ENCODE measurements at places on chromosomes 5 and 9. TPM values are rescaled to one million over a fixed set of nuclear protein-coding genes. Genes with fewer than 3 reads are reported as not detected.
A peak's percentile ranks its signal among the peaks of the same experiment; 100 is the strongest.

DNA sequence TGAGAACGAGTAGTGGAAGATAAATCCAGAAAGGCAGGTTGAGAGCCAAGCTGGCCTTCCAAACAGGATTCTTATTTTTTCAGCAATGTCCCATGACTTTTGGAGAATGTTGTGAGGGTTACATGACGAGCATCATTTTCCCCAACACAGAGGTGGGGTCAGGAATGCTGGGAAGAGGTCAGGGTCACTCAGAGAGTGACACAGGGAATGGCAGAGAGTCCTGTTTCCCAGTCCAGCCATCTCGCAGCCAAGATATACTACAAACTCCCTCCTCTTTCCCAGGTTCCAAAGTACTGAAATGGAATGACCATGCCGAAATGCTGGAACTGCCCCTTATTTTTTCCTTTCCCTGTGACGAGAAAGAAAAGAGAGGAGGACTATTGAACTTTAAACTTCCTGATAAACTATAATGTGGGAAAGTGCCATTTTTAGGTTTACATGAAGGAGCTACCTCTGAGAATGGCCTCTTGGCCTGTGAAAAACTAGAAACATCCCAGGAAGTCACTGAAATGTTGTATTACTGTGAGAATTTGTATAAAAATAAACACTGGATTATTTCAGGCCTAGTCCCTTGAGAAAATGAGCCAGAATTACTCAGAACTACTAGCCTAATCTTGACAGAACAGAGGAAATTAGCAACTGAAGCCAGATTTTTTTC is 420.4 kb downstream of the CETN3 start:
- peak; percentile 15 for DNase-seq

- no peak for DNase-seq
Observed at GRCh38 chr9:109418827-109419226, 79.3 kb downstream of the PTPN3 start.

FOXD4 gene
- polyA plus RNA-seq, result 0.06 TPM

DNA sequence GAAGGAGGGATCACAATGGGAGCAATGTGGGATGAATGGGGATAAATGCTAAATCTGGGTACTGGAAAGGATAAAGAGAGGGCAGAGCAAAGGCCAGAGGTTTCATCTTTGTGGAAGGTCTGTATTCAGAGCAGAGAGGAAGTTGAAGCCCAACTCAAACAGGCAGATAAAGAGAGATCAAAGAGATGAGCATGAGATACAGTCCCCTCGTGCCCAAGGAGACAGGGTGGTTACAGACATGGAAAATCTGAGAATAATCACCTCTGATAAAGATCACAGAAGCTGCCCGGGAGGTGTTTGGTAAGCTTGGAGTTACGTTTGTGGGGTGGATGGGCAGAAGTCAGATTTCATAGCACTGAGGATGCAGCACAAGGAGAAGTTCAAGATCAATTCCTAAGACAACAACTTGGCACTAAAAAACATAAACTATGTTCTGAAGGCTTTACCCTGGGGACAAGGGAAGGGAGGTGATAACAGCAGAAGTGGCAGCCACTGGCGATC is 459 bp upstream of the ERAP2 start:
- DNase-seq, result no peak

GRCh38 chr5:130580264-130580663 is 584.8 kb downstream of the HINT1 start:
- no peak for DNase-seq

SLC25A2 gene
- polyA plus RNA-seq, result not detected

HEMGN gene
- not detected for polyA plus RNA-seq

DNA sequence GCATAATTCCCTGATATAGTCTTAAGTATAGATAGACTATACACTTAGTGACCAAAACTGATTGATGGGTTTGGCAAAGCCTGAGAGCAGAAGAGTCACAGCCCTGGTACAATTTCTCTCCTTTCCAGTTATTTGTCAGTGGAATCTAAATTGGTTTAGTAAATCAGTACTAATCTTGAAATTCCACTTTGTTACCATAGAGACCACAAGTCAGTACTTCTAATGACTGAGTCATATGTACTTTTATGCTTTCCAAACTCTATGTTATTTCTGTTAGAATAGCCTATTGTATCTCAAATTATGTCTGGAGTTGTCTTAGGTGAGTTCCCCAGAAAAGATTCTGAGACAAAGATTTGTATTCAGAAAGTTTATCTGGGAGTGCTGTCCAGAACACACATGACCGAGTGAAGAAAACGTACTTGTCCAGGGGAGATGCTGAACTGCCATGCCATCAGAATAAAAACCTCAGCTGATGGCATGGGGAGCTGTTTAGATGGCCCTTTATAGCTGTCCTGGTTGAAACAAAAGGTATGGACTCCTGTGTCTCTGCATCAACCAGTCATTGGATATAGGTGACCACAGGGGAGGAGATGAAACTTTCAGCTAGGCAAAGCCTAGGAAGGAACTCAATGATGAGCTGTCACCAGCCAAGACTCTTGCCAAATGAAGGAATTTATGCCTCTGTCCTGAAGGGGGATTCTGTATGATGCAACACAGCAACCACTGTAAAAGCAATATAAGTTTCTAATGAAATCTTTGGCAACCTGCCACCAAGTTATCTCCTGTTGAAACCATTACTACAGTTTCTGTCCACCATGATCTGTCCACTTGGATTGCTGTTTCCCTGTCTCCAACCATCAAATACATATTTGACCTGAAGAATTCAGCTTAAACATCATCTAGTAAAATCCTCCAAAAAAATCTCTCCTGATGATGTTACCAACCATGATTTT is 18.0 kb upstream of the SMC2 start:
- DNase-seq, result peak; percentile 83

RLN1 gene
- polyA plus RNA-seq, result not detected

PCDHB15 gene
- polyA plus RNA-seq, result 0.31 TPM

ZNF300 gene
- polyA plus RNA-seq, result 5.2 TPM

ADRA1B gene
- polyA plus RNA-seq, result 1.7 TPM

- DNase-seq, result no peak
Observed at GRCh38 chr9:93828331-93829097, 126.6 kb downstream of the BARX1 start.

DNA sequence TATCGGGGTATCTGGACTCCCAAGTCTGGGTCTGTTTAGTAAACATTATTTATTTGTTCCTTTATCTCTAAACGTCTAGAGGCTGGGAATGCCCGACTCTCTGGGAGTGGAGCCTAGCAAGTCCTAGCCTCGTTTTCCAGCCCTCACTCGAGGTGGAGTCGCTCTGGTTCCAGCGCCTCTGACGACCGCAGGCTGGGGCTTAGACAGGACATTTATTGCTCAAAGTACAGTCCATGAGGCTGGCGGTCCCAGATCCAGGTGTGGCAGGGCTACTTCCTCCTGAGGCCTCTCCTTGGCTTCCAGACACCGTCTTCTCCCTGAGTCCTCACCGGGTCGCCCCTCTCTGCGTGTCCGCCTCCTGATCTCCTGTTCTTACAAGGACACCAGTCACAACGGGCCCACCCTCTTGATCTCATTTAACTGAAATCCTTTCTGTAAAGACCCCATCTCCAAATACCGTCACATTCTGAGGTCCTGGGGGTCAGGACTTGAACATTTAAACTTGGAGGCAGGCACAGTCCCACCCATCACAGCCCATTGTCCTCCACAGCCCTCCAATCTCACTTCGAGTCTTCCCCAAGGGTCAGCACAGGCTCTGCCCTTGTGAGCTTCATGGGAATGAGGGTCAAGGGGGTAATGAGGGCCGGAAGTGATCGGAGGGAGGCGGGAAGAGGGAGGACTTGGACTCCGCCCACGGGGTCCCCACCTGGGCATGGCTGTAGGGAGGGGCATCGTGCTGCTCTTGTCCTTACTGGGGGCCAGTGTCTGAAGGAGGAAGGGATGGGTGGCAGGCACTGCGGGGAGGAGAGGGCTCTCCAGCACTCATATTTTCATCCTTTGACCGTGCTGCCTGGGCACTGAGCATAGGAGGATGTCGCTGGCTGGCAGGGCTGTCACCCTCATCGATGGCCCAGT is 12.2 kb upstream of the CLPTM1L start:
- DNase-seq, result no peak

DNA sequence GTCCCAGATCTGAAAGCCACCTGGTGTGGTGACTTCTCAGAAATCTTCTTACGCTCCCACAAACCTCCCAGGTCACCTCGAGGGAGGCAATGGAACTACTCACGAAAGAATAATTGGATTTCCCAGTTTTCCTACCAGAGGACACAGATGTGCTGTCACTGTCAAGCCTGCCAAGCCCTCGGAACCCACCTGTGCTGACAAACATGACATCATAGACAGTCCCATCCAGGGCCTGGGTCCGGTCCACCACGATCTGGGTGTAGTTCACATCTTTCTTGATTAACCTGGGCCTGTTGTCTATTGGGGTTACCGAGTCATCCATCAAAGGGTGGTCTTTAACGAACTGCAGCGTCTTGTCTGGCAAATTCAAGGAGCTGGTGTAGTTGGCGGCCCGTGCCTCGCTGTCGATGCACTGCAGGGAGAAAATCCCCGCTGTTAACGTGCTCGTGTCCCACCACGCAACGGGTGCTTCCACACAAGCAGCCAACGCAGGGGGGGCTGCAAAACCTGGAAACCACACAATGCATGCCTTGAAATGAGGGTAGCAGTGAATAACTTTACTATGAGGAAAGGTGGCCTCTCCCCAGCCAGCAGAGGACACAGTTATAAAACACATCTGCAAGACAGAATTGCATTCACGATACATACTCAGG is 69.0 kb downstream of the SECISBP2 start:
- no peak for DNase-seq

SOX30 gene
- 0.02 TPM for polyA plus RNA-seq

GRCh38 chr5:36230151-36230790 is 11.5 kb downstream of the NADK2 start:
- DNase-seq, result no peak

DNA sequence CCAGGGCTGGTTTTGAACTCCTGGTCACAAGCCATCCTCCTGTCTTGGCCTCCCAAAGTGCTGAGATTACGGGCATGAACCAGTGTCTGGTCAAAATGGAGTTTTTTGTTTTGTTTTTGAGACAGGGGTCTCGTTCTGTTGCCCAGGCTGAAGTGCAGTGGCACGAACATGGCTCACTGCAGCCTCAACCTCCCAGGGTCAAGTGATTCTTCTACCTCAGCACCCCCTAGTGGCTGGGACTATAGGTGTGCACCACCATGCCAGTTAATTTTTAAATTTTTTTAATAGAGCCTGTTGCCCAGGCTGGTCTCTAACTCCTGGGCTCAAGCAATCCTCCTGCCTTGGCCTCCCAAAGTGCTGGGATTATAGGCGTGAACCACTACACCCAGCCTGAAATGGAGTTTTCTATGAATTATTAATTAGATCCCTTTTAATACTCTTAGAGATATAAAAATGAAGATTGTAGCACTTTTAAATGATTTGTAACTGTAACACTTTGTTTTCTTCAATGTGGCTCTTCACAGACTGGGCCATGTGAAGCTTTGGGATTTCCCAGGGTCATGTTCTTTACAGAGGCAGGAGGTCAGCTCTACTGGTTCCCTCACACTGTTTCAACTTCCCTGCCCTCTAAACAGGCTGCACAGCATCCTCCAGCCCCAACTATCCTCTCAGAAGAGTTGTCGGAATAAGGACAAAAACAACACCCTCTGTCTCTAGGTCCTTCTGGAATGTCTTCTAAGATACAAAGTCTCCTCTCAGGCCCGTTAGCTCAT is 32.7 kb upstream of the SPARC start:
- DNase-seq, result peak; percentile 40

- DNase-seq, result peak; percentile 9
Observed at GRCh38 chr5:133244242-133244641, 192.4 kb downstream of the HSPA4 start.

SARDH gene
- polyA plus RNA-seq, result 0.49 TPM

- peak; percentile 49 for DNase-seq
Observed at GRCh38 chr5:123176224-123176937, 87.3 kb downstream of the PRDM6 start.

DNA sequence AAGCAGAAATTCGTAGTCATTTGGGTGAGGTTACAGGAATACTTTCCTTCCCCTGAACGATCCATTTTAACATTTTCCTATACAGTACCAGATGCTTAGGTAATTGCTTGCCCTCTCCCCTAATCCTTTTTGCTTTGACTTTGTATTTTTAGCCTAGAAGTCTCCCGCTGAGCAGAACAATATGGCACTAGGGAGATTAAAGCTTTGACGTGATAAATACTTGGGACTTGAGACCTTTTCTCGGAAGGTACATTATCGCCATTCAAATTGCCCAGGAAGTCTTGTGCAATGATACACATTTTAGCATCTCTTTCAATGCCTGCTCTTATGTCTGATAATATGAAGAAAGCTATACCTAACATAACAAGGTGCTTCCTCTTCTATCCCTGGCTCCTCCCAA is 22.9 kb upstream of the SPATA31C2 start:
- DNase-seq, result no peak

DNA sequence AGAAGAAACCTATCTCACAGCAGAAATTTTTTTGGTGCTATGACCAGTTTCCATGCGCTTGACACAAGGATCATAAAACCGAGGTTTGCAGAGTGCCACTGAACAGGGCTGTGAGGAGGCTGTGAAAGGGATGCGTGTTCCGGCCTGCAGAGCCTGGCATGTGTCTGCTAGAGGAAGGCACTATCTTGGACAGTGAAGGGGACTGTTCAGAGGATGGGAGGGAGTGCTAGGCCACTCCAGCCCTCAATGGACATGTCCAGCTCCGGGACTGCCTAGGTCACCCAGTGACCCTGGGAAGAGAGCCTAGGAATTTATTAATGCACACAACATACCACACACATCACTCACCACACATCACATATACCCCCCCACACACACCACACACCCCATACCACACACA is 275.9 kb downstream of the GADD45G start:
- DNase-seq, result no peak

GRCh38 chr5:81167078-81167477 is 66.0 kb upstream of the CKMT2 start:
- DNase-seq, result no peak

LCN12 gene
- 0.02 TPM for polyA plus RNA-seq

DNA sequence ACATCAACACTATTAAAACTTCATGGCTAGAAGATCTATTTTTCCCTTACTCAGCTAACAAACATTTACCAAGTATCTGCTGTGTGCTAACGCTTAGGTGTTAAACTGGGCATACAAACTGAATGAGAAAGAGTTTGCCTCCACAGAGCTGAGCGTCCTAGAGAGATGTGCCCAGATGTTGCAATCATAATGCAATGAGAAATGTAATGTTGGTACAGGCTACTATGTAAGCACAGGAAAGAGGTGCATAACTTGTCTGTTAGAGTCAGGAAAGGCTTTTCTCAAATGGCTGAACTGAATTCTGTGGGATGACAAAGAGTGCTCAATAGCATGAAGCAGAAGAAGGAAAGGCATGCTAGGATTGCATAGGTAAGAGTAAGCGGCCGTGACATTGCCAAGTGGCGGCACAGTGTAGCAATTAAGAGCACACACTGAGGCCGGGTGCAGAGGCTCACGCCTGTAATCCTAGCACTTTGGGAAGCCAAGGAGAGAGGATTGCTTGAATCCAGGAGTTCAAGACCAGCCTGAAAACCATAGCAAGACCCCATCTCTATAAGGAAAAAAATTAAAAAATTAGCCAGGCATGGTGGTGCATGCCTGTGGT is 137.8 kb downstream of the MEF2C start:
- peak; percentile 51 for DNase-seq

GRCh38 chr9:134024214-134024792 is 978 bp upstream of the BRD3OS start:
- no peak for DNase-seq

- peak; percentile 91 for DNase-seq
Observed at GRCh38 chr5:65262649-65263059, 219.1 kb downstream of the ADAMTS6 start.

- DNase-seq, result no peak
Observed at GRCh38 chr9:27990524-27990923, 417.2 kb upstream of the C9orf72 start.

MSMP gene
- not detected for polyA plus RNA-seq

All from fibroblast of lung (primary cell).